ENCODE measurements at places on chromosomes 7 and 10. TPM values are rescaled to one million over a fixed set of nuclear protein-coding genes. Genes with fewer than 3 reads are reported as not detected.
A peak's percentile ranks its signal among the peaks of the same experiment; 100 is the strongest.

VWDE gene
- total RNA-seq, result 22.8 TPM

RTKN2 gene
- 9.5 TPM for total RNA-seq

DNA sequence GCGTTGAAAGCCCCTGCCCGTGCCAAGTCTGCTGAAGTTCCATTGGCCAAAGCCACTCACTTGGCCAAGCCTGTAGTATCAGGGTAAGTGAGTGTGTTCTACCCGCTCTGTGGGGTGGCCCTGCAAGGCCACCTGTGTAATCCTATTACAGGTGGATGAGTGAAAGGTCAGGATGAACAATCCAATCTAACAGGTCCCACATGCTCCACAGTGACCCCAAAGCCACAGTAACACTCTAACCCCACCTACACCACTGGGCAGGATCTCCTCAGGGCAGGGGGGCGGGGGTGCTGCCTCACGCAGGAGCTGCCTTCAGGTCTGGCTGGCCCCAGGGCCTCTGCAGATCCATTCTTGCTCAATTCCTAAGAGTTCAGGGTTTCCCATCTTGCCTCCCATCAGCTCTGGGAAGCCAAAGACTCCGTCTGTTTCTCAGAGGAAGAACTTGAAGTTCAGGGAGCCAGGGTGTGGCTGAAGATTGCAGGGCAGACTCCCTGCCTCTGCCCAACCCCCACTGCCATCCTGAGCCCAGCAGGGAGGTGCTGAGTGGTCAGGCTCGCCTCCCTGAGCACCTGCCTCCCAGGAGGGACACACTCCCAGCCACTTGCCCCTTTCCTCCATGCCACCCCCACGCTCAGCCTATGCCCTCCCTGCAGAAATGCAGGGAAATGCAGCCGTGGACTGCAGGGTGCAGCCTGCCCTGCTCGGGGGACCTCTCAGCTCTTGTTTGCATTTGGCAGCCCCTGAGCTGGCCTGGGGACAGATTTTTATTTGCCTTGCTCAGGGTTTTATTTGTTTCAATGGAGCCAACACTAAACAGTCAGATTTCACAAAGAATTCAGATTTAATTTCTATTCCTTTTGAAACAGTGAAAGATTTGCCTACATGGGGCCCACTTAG, 9.8 kb upstream of the COMTD1 start:
- DNase-seq, result peak; percentile 64

- peak; percentile 14 for DNase-seq
Observed at GRCh38 chr10:75294031-75294437, 58.3 kb upstream of the COMTD1 start.

SSC4D gene
- total RNA-seq, result 25.5 TPM

GRCh38 chr7:35446091-35446490, 192.2 kb upstream of the TBX20 start:
- DNase-seq, result no peak

PHF14 gene
- total RNA-seq, result 28.5 TPM

DNA sequence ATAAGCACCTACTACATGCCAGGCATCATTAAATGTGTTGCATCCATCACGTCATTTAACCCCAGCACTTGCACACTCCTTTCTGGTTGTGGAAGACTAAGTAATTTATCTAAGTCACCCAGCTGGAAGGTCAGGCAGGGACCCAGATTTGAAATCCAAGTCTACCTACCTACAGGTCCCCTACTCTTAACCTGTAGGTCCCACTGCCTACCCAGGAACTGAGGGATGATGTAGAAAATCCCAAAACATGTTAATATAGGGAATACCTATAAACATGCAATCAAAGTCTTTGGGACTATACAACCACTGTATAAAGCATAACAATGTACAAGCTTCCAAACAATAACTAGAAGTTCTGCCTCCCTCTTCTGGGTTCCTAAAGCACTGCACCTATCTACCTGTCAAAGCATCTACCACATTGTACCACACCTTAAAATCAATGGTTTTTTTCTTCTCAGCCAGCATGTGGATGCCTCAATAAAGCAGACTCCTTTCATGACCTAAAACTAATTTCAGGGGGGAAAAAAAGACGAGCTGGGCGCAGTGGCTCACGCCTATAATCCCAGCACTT, 5.6 kb downstream of the IL6 start:
- no peak for DNase-seq

DNA sequence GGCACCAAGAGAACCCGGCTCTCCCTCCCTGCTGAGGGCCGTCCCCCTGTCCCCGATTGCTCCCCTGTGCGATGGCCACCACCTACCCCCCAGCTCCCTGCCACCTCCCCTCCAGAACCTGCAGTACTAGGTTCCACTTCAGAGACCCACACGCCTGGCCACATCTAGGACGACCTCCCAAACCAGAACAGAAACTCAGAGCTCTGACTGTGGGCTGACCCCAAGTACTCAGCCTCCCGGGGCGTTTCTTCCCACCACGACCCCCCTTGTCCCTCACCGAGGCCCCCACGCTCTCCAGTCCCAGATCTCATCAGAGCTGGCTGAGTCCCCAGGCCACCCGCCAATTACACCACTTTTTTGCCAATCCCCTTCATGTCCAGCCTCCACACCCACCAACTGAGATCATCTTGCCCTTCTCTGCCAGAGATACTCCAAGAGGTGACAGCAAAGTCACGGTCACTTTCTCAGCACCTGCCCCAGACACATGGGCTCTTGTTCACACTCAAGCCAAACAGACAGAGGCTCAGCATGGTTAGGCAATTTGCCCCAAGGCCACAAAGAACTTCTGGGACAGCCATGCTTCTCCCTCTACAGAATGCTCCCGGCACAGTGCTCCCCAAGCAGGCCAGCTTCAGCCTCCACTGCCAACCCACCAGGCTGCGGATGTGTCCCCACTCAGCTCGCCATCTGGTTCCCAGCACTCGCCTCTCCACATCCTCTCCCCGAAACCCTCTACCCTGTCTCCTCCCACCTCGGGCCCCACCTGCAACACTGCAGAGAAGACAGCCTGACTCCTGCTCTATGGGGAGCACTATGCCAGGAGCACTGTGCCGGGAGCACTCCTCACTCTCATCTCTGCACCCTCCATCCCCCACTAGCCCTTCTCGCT, 4.7 kb downstream of the TMEM120A start:
- DNase-seq, result no peak

DNA sequence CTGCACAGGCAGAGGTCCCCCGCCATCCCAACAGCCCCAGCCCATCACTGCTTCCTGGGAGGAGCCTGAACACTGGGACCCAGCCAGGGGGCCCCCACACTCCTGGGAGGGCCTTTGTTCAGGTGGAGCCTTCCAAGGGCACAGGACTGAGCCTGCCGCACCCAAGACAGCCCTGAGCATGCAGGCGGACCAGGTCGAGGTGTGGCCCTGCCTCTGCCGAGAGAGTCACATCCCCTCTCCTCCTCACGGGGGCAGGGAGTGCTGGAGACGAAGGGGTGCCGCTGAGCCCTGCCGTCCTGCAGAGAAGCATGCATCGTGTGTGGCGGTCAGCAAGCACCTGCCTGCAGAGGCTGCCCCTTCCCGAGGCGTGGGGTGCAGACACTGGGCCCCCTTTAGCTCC, 7.3 kb upstream of the MAFK start:
- DNase-seq, result peak; percentile 89

GRCh38 chr7:54967377-54967776, 51.4 kb upstream of the EGFR start:
- DNase-seq, result no peak

DNA sequence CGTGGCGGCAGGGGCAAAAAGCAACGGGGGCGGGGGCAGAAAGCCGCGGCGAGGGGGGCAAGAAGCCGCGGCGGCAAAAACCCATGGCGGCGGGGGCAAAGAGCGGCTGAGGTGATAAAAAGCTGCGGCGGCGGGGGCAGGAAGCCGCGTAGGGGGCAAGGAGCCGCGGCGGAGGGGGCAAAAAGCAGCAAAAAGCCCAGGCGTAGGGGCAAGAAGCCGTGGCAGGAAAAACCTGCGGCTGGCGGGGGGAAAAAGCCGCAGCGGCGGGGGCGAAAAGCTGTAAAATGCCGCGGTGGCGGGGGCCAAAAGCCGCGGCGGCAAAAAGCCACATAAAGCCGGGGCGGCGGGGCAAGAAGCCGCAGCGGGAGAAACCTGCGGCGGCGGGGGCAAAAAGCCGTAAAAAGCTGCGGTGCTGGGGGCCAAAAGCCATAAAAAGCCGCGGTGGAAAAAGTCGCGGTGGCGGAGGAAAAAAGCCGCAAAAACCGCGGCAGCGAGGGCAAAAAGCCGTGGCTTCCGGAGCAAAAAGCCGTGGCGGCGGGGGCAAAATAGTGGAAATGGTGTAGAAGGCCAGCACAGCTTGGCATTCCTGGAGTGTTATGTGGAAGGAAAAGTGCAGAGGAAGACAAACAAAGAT, 487.8 kb downstream of the ZNF33B start:
- DNase-seq, result peak; percentile 2

DNA sequence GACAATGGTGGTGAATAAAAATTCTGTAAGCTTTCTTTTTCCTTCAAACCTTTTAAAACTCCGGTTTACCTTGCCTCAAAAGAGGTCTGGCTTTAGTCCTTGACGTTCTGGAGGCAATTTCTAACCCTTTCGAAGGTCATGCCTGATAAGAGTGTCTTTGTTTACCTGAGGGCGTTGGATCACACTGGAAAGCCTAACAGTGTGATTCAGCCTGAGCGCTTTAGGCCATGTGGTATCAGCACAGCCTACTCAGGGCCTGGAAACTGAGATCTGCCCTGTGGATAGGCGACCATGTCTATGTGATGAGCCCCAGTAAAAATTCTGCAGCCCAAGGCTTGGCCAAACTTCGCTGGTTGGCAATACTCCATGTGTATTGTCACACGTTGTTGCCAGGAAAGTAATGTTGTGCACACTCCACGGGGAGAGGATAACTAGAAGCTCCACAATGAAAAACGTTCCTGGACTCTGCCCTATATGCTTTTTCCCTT, 10.7 kb downstream of the CCDC6 start:
- no peak for DNase-seq

PNLIPRP2 gene
- total RNA-seq, result not detected

GRCh38 chr7:50308203-50308531, 3.7 kb downstream of the IKZF1 start:
- DNase-seq, result no peak

GRCh38 chr10:92834331-92834730, 14.0 kb upstream of the EXOC6 start:
- DNase-seq, result no peak

FAM3C gene
- 30.3 TPM for total RNA-seq

- DNase-seq, result no peak
Observed at GRCh38 chr10:36499693-36500092, 625.7 kb upstream of the ANKRD30A start.

RNF32 gene
- total RNA-seq, result 1.0 TPM

GRCh38 chr10:131934769-131935168, 34.0 kb downstream of the PPP2R2D start:
- no peak for DNase-seq

ZNF503 gene
- total RNA-seq, result 0.37 TPM

CLDN4 gene
- 2.0 TPM for total RNA-seq

DNA sequence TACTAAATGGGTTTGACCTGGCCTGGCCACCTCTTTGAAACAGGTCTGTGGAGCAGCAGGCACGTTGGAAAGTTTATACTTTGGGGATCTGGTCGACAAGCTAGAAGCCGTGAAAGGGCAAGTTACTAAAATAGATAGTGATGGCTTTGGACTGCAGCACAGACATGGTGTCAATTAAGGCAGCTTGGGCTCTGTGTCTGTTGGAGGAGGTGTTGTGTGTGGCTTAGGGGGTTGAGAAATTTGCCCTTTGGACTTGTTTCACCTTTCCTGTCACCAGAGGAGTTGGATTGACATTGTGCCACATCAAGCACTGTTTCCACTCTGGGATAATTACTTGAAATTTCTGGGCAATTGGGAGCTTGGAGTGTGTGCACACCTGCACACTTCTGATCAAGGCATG, 251.8 kb upstream of the MKI67 start:
- DNase-seq, result no peak

GRCh38 chr7:322111-322671, 32.2 kb downstream of the FOXL3 start:
- peak; percentile 100 for DNase-seq

DNA sequence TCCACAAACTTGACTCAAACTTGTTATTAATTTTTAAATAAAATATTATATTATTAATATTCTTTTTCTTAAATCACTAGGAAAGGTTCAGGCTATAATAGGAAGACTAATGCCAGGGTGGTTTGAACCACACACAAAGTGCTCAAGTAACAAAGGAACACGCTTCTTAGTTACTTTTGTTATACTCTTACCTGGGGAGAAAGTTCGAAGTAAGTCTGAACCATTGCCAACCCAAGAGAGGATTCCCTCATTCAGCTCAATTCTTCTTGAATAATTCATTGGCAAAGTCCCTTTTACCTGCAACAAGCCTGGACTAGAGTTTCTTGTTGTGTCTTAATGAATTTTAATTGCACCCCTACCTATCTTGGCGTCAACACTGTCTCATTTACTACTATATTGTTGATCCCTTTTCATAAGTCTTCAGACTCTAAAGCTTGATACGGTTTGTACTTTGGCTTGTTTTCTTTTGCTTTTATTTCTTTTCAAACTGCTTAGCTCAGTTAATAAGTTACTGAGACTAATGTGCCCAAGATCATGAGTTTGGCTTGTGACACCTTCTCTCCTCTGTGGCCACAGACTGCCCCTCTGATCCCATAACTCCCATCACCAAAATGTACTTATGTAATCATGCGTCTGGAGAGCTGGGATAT, 10.2 kb upstream of the C10orf67 start:
- no peak for DNase-seq

DNA sequence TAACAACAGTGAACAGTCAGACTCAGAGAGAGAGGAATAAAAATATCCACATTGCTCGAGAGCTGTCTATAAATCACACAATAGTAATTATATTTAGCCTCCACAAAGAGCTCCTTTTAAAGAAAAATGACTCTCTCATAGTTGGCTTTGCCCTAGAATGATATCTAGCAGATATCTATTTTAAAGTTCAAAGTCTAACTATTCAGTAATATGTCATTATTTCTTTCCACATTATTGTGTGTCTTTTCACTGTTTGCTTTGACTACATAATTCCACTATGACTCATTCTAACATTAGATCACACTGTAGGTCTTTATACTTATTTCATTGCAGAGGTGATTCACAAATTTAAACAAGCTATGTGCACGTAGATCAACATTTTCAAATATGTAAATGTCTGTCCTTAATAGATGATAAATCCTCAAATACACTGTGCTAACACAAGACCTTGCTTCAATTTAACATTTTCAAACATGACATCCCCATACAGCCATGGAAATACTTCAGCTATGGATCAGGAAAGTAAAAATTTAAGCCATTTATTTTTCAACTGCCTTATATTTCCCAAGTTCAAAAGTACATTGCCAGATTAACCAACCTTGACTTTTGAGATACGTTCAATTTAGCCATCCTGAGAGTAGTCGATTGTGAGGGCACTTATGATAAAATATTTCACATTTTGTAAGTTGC, 99.9 kb upstream of the AKR1E2 start:
- no peak for DNase-seq

Data from H7 (cell line).